GM10248 (cell line): ENCODE measurements at places on chromosomes 7 and 10.

DNA sequence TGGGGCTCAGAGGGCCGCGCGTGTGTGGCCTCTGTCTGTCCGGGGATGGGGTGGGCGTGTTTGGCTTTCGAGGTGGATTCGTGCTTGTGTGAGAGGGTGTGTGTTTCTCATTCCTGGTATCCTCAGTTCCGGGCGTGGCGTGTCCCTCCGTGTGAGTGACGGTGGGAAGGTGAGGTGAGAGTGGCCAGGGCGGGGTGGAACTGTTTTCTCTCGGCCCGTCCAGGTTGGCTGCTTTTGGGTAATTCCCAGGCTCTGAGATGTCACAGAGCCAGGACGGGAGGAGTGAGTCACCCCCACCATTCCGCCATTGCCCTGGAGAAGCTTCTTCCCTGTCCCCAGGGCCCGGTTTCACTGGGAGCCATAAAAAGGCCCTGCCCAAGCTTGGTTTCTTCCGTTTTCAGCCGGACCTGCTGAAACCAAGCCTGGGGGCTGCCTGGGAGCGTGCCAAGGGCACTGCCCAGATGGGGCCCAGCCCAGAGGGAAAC, 21.3 kb upstream of the CLDN4 start:
- DNase-seq, result no peak

DNA sequence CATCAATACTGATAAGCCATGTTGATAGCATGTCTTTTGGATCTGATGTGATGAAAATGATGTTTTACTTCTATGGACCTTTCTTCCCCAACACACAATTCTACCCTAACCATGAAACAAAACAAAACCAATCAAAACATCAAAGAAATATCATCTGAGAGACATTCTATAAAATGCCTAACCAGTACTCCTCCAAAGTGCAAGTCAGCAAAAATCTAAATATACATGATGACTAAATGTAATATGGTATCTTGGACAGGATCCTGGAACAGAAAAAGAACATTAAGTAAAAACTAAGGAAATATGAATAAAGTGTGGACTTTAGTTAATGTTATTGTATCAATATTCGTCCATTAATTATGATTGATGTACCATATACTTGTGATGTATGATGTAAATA, 625.1 kb downstream of the MAGI2 start:
- no peak for DNase-seq

- DNase-seq, result no peak
Observed at GRCh38 chr10:121351540-121351939, 246.7 kb downstream of the FGFR2 start.

GRCh38 chr10:62159351-62159750, 109.3 kb downstream of the RTKN2 start:
- no peak for DNase-seq

DNA sequence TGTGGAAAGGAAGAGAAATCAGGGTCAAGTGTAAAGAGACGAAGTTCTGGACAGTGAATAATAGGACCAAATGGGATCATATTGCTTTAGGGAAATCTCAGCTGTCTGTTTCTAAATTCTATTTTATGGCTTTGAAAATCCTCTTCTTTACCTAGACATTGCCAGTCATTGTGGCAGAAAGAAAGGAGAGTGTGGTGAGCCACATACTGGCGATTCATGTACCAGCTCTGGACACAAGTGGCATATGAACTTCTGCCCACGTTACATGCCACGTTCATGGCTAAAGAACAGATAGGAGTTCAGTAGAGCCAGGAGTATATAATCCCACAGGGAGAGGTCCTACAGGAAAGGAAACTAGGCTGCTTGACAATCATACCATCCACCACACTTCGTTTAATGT, 28.0 kb downstream of the STARD3NL start:
- DNase-seq, result no peak
